ENCODE measurements at places on chromosomes 2 and 18.

- DNase-seq = no peak
These were observed 18.7 kb upstream of the COLEC12 start for GRCh38 chr18:519019-519879.

- DNase-seq = no peak
These were observed 168.4 kb upstream of the THUMPD2 start for GRCh38 chr2:39947294-39948015.

DNA sequence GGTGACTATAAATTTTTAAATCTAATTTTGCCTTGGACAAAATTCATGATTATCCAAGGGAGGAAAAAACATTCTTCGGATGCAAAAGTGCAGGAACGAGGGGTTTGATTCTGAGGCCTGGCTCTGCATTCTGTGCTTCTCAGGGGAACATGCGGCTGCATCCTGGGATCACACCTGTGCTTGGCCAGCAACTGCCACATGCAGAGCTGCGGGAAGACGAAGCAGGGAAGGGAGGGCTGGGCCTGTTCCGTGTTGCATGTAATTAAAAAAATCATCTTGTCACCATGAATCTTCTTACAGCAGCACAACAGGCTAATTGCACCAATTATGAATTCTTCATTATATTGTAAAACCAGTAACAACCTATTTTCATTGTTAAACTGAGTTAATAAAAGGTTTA lies 158.0 kb upstream of the ALKAL2 start:
- no peak for DNase-seq

GRCh38 chr2:136116813-136117390 lies 1.0 kb downstream of the CXCR4 start:
- peak; percentile 41 for DNase-seq

GRCh38 chr2:37635504-37636380 lies 35.7 kb downstream of the CDC42EP3 start:
- DNase-seq = no peak

DNA sequence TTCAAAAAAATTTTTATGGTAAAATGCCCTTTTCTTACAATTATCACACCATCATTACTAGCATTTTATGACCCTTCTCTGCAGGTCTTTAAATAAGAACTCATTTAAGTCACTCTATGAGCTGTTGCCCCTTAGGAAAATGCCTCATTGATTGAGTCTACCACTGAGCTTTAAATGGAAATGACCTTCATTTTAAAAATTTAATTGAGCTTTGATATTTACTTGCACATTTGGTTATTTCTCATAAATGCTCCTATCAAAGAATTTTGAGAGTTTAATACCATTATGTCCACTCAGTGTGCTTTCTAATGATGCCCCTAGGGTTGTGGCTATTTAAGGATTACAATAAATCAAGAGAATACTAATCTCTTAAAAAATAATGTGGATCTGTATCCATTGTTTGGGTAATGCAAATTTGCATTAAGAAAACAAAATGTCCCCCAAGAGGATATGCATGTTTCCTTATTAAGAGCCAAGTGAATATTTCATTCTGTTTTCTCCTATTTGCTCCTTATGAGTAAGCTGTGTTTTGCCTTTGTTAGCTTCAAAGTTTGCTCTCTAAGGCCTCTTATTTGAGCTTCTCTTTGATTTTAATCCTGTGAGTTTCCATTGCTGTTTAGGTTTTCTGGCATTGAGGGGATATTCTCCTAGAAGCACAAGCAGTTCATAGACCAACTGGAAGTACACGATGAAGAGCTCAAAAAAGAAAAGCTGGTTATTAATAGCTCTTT lies 69.8 kb downstream of the CERS6 start:
- no peak for DNase-seq

DNA sequence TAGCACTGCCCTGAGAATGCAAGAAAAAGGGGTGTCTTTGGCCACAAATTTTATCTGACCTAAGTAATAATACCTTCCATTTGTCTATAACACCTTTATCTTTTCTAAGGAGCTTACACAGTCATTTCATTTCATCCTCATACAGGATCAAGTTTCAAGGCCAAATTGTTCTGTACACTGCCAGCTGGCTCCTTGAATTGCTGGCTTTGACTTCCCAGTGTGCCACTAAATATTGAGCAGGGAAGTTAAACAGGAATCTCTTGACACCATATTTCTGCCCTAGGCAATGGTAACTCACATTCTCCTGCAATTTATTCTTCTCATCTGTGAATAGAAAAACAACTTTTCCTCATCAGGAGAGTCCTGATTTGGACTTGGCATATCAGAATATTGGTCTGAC lies 195.1 kb upstream of the LRP1B start:
- no peak for DNase-seq

- DNase-seq = no peak
These were observed 154.1 kb upstream of the CDH19 start for GRCh38 chr18:66757946-66758345.

- DNase-seq = no peak
These were observed 58.0 kb downstream of the TMEM163 start for GRCh38 chr2:134660626-134661402.

- no peak for DNase-seq
These were observed 176.6 kb upstream of the NRXN1 start for GRCh38 chr2:51208521-51208920.

Measured in GM23338 (cell line).